ENCODE measurements at places on chromosomes 16 and 17. TPM values are rescaled to one million over a fixed set of nuclear protein-coding genes. Genes with fewer than 3 reads are reported as not detected.

Gene GPR142
- total RNA-seq = not detected

Gene CCL16
- total RNA-seq = 0.13 TPM

Gene XAF1
- 1.5 TPM for total RNA-seq

Gene CHST4
- total RNA-seq = not detected

Gene C17orf78
- total RNA-seq = not detected

Gene KRTAP3-1
- total RNA-seq = not detected

Gene CTRB1
- not detected for total RNA-seq

Gene SLC16A3
- total RNA-seq = 62.3 TPM

GRCh38 chr16:83685615-83686165, 122.1 kb upstream of the HSBP1 start:
- no peak for DNase-seq

DNA sequence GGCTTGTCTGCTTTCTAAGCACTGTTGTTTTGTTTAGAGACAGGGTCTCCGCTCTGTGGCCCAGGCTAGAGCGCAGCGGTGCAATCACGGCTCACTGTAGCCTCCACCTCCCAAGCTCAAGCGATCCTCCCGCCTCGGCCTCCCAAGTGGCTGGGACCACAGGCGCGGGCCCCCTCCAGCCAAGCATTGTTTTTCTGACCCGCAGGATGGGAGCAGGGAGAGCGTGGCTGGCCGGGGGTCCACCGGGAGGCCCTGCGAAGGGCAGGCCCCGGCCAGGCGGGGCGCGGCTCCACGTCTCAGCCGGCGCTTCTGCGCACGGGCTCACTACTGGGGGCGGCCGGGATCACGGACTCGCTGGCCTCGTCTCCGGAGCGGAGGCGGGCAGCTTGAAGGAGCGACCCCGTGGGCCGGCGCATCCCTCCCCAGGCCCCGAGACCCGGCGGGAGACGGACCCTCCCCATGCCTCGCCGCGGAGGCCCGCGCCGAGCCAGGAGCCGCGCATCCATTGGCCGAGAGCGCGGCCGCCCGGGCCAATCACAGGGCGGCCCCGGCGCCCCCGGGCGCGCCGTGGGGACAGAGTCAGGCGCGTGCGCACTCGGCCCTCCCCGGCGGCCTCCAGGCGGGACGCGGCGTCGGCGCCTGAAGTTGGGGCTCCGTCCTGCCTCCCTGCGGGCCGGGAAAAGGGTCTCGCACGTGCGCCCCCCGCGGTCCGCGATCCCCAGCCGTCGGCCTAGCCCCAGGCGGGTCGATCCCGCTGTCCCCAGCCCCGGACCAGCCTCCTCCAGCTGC, 24.9 kb downstream of the ACTG1 start:
- DNase-seq = peak; percentile 79

- peak; percentile 78 for DNase-seq
Measured at GRCh38 chr17:40323391-40324381, 14.7 kb downstream of the RARA start.

DNA sequence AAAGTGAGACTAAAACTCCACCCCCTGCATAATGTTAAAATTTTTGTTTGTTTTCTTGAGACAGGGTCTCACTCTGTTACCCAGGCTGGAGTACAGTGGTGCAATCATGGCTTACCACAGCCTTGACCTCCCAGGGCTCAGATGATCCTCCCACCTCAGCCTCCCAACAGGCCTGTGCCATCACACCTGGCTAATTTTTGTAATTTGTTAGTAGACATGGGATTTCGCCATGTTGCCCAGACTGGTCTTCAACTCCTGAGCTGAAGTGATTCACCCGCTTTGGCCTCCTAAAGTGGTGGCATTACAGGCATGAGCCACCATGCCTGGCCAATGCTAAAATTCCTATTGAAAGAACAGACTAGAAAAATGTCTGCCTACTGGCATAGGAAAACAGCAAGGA, 103.8 kb downstream of the TRIM37 start:
- DNase-seq = no peak

- no peak for DNase-seq
Measured at GRCh38 chr17:82776454-82776853, 24.6 kb downstream of the TBCD start.

- DNase-seq = no peak
Measured at GRCh38 chr17:44917456-44917855, 2.2 kb upstream of the GFAP start.

- no peak for DNase-seq
Measured at GRCh38 chr17:42898147-42898811, 2.3 kb upstream of the G6PC1 start.

GRCh38 chr17:69669441-69670178, 255.1 kb downstream of the MAP2K6 start:
- no peak for DNase-seq

DNA sequence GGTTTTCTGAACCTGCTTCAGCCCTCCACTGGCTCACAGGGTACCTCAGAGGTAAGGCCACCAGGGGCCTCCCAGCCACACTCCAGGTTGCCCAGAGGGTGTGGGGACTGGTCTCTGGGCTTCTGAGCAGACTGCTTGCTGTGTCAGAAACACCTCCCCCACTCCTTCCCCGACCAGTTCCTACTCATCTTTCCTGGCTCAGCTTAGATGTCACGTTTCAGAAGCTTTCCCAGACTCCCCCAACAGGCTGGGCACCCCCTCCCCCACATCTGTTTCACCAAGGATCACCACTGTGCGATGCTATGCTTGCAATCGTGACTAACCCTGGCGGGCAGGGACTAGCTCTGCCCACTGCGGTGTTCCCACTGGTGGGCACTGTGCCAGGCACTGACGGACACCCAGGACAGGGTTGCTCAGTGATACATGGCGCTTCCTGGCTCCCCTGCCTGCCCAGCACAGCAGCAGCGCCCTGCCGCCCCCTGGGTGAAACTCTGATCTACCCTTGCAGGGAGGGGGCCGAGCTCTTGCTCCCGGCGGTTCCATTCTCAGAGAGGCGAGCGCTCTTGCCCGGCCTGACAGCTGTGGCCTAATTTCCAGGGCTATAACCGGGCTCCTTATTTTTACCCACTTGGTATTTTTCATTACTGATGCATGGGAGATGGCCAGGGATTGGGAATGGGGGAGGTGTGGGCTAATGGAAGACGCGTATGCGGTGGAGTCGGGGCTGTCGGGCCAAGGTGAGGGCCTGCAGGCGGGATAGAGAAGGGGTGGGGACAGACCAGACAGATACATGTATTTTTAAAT, 29.4 kb upstream of the MTSS2 start:
- DNase-seq = peak; percentile 75

- no peak for DNase-seq
Measured at GRCh38 chr16:79639576-79640311, 39.2 kb upstream of the MAF start.

DNA sequence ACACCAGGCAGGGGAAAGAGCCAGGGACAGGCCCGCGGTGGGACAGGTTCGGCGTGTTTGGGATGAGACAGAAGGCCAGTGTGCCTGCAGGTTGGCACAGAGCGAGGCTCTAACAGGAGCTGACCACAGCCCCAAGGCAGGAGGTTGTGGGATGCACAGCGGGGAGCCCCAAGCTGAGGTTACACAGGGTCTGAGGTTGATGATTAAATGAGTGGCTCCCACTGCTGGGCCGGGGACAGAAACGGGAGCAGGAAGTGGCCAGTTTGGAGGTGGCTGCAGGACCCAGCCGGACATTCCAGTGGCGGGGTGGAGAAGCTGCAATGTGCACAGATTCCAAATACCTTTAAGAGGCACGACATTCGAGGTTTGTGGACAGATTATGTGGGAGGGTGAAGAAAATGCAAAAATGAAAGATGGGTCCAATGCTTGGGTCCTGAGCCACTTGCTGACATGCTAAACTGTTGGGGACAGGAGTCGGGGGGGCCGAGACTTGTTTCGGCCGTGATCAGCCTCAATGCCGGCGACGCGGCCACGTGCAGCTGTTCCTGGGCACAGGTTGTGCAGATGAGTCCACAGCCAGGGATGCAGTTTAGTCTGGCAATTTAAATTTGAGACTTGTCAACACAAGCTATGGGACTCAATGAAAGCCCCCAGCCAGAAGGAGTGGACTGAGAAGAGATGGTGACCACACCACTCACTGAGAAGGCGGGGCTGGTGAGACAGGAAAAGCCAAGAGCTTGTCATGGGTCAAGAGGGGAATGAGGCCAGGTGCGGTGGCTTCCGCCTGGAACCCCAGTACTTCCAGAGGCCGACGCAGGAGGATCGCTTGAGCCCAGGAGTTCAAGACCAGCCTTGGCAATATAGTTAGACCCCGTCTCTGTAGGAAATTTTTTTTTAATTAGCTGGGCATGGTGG, 8.7 kb downstream of the ENPP7 start:
- no peak for DNase-seq

DNA sequence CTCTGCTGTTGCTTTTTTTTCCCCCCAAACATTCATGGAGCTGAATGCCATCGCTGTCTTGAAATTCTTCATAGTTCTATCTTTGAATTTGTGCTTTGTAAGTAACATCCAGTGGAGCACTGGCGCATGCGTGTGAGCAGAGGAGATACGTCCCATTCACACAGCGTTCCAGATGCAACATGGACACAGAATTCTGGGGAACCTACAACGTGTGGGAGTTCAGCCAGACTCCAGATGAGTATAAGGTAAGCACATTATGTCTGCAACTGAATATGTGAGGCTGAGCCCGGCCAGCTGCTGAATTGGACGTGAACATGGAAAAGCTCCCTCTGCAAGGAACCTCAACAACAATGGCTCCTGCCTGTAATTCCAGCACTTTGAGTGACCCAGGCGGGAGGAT, 4.3 kb upstream of the ATP1B2 start:
- no peak for DNase-seq

DNA sequence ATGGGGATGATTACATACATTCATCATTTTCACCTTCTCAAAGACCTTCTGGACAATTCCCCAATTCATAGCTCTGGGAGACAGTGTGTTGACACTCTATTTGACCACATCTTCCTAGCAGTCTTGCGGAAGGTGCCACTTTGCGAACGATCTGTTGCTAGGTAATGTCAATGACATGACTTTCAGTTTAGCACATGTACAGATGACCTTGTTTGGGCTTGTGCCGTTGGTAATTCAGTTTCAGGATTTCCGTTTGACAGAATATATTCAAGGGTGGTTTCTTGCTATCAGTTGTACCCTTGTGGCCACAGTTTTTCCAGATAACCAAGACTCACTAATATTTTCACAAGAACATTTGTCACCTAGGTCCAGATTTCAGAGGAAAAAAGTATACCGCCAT, 478.2 kb downstream of the WWOX start:
- no peak for DNase-seq

- DNase-seq = no peak
Measured at GRCh38 chr17:40978575-40979151, 5.5 kb downstream of the KRT40 start.

DNA sequence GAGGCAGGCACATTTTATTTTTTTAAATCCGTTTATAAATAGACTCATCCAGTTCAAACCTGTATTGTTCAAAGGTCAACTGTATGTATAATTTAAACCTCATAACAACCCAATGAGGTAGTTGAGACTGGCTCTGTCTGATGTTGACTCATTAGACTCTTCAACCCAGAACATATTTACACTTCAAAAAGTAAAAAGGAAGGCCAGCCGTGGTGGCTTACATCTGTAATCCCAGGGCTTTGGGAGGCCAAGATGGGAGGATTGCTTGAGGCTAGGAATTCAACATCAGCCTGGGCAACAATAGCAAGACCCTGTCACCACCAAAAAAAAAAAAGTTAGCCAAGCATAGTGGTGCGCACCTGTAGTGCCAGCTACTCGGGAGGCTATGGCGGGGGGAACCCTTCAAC, 32.5 kb upstream of the DHRS7B start:
- no peak for DNase-seq

DNA sequence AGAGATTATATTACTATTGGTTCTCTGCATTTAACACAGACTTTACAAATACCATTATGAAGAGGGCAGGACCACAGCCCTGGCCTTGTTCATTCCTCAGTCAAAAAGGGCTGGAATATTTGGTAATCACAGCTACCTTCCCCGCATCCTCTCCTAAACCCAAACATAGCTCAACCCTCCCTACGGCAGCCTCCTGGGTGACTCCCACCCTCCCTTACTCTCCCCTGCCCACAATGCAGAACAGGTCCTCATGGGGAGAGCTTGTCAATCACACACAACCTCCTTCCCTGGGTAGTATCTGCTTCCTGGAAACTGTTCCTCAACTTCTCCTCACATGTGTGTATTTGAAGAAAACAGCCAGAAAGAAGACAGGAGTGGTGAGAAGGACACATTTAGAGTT, 224.2 kb downstream of the C16orf78 start:
- DNase-seq = no peak

GRCh38 chr17:40095944-40096791, 4.2 kb downstream of the NR1D1 start:
- DNase-seq = peak; percentile 74

GRCh38 chr17:10699856-10700255, 2.5 kb downstream of the ADPRM start:
- DNase-seq = no peak

DNA sequence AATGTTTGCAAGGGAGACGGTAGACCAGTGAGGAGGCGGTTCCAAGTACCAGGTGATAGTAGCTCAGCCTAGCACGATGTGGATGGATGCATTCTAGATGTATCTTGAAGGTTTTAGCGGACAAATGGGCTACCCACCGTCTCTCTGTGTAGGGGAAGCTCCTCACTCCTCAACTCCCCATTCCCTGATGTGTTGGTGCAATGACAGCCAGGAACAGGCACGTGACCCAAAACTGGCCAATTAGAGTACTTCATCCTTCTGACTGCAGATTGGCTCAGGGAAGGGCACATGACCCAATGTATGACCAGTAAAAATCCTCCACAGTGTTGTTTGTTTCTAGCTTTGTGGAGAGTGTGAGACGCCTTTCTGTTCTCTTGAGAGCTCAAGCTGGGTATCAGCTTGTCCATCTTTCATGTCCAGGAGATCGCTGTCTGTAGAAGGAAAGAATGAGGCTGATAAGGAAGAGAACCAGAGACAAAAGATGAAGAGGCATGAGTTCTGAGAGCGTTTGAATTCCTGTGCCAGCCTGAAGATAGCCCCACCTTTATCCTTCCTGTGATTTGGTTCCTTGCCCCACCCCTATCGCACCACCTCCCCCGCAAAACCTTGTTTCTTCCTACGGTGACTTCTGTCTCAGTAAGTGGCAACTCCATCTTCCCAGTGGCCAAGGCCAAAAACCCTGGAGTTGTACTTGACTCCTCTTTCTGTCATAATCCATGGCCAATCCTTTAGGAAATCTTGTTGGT, 2.3 kb upstream of the BORCS6 start:
- peak; percentile 89 for DNase-seq

DNA sequence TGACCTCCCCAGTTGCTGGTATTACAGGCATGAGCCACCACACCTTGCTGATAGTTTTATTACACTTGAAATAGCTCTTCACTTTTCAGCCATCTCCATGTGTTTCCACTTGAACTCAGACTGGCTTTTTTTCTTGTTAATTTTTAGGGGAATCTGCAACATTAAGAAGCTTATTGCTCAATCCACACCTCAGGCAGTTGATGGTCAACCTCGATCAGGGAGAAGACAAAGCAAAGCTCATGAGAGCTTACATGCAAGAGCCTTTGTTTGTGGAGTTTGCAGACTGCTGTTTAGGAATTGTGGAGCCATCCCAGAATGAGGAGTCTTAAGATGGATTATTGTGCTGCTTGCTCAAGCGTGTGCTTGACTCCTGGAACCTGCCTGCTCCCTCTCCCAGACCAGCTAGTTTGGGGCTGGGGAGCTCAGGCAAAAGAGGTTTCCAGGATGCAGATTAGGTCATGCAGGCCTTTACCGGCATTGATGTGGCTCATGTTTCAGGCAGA, 8.6 kb downstream of the ZNHIT3 start:
- DNase-seq = no peak

Measured in dermis microvascular lymphatic vessel endothelial cell (primary cell).